AG04449 (cell line): ENCODE measurements at places on chromosomes 4 and X.

DNA sequence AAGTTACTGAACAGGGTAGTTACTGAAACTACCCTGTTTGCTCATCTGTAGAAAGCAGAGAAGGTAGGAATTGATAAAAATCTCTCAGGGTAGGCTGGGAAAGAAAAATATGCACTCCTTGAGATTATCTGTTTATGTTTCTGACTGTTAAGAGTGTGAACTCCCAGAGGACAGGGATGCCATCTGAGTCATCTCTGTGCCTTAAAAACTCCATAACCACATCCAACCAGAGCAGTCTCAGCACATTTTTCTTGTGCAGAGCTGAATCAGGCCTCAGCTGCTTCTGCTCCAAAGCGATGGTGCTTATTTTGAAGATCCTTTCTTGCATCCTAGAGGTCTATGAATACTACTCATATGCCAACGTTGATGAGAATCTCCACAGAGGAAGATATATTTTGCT is 9.9 kb downstream of the CENPVL3 start:
- no peak for DNase-seq

DNA sequence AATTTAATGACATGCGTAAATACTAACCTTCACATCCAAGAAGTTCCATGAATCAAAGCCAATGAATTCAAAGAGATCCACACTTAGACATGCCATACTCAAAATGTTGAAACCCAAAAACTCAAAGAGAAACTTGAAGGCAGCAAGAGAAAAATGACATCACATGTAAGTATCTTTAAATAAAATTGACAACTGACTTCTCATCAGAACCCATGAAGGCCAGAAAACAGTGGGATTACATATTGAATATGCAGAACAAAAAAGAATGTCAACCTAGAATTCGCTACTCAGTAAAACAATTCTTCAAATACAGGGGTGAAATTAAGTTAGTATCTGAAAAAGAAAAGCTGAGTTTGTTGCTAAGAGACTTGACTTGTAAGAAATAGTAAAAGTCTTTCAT is 953.9 kb upstream of the HS3ST1 start:
- DNase-seq = no peak

- no peak for DNase-seq
Observed at GRCh38 chr4:172599554-172599953, 569.1 kb upstream of the GALNT7 start.

GRCh38 chr4:166941629-166942028 is 292.7 kb downstream of the SPOCK3 start:
- no peak for DNase-seq

DNA sequence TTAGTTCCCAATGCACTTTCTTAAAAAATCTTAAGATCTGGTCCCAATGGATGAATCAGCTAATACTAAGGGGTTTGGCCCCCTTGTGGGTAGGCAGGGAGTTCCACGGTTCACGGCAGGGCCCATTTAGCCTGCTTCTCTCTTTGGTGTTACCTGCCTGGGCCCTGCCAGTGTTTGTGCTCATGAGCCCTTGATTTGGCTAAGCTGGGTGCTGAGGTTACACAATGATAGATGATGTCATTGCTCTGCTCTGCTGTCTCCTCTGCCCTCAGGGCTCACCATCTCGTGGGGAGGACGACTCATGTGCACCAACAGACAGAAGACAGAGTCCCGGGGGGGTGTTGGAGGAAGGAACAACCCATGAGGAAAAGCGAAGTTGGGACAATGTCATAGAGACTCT is 24.4 kb downstream of the RTL5 start:
- no peak for DNase-seq

DNA sequence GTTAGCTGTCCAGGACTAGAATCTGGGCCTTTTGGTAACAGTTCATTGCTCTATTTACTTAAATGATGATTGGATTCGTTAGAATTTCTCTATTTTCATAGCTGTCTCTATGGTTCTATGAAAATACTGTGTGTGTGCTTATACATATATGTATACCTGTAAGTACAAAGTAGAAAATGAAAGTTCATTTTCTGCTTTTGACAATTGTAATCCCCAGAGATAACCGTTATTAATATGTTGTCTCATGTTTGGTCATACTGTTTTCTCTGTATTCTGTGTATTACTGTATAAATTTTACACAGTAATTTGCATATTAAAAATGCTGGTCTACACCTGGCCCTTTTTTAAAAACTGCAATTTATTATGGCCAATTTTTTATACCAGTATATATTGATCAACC is 55.4 kb downstream of the CLCN3 start:
- no peak for DNase-seq

DNA sequence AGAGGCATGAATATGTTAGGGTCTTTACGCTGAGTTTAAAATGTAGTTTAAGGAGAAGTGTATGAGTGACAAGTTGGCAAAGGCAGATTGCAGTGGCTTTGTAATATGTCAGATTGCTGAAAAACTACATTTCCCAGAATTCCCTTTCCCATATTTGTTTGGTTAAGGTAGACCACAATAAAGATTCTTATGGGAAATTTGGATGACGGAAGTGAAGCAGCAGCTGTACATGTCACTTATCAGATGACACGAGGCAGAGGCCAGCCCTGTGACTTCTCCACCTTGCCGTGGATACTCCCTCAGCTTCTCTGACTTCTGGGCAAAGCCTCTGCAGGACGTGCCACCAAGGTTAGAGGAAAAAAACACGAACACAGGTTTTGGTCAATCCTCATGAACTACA is 229.7 kb upstream of the DKK2 start:
- no peak for DNase-seq

DNA sequence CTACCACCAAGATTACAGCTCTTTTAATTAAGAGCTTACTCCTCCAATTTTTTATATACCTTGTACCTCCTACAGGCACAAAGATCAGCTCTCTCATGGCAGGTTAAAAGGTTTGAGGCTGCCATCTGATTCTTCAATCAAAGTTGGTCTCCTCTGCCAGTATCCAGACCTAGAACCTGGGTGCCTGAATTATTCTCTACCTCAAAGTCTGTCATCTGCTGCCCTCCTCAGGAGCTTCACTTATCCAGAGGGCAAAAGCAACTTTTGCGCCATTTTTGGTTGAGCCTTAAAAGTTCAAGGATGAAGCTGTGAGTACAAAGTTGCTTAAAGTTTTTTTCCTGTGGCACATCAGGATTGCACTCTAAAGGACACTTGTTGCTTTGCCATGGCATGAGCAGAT is 343.7 kb upstream of the PPP1R2C start:
- no peak for DNase-seq

- DNase-seq = no peak
Observed at GRCh38 chr4:108313546-108314339, 145.0 kb upstream of the LEF1 start.

DNA sequence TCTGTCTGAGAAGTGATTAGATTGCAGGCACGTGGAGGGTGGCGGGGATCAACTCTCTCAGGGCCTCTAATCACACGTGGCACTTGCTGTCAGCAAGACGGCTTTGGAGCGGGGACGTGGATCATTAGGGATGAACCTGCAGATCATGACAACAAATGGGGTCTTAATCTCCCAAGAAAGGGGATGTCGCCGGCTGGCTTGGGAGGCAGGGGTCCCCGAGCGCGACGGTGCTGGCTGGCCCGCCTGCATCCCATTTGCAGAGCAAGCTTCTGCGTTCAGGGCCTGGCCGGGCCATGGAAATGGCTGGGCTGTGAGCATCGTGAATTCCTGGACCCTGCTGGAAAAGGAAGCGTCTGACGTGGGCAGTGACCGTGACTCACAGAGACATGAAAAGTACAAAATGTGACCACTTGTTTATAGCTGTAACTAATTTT is 85.1 kb upstream of the SHOX start:
- DNase-seq = peak; percentile 1

DNA sequence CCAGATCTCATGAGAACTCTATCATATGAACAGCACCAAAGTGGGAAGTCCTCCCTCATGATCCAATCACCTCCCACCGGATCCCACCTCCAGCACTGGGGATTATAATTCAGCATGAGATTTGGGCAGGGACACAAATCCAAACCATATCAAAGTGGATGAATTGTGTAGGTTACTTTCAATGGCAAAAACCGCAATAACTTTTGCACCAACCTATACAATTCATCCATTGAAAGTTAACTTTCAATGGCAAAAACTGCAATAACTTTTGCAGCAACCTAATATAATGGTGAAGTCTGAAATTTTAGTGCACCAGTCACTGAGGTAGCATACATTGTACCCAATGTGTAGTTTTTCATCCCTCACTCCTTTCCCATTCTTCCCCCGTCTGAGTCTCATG is 16.6 kb downstream of the STK32B start:
- DNase-seq = no peak

DNA sequence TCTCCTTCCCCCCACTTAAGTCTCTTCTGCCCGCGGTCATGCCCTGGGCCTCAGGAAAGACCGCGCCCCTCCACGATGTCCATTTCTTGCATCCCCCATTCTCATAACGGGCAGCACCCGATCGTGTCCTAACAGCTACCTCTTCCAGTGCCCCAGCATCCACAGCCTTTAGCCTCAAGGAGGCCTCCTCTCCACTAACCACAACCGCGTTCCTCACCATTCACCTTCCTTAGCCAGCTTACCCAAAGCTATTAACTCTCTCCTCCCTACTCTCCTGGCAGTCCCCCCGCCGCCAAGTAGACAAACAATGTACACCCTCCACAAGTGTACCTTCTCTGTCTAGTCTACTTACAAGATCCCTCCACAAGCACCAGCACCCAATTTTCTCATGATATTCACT is 58.6 kb upstream of the PAGE5 start:
- no peak for DNase-seq

DNA sequence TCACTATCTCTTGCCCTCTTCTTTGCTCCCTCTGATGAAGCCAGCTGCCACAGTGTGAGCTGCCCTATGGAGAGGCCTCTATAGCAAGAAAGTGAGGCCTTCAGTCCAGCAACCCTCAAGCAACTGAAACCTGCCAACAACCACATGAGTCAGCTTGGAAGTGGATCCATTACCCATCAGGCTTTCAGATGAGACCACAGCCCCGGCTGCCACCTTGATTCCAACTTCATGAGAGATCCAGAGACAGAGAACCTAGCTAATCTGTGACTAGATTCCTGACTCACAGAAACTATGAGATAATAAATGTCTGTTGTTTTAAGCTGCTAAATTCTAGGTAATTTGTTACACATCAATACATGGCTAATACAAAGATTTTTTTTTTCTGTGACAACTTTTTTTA is 20.4 kb upstream of the WAS start:
- no peak for DNase-seq
